ENCODE measurements at places on chromosomes 3 and 15. TPM values are rescaled to one million over a fixed set of nuclear protein-coding genes. Genes with fewer than 3 reads are reported as not detected.

DNA sequence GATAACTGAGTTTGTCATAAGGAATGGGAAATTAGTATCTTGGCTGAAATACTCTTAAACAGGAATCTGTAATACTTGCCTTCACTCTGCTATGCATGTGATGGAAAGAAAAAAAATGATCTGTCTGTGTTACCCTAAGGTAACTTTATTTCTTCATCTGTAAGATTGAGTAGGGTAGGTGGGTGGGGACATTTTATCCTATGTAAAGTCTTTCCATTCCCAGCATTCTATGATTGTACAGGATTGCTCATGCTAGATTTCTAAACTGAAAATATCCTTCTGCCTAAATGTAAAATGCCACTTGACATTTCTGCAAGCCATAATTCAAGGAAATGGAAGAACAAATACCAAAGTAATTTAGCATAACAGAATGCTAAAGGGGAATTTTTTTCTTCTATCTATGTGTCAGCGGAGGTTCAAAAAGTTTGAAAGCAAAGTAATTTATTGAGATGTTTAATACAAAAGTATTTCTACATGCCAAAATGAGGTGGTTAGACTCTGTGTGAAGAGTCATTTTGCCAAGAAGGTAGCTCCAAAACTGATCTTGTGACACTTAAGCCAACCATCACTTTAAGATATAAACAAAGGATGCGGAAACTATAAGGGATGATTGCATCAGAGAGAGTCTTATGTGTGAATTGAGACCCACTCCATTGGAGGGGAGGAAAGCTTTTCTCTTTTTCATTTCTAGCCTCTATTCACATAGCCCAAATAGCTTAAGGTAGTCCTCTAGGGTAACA lies 46.6 kb upstream of the SERPINI2 start:
- DNase-seq, result no peak

- no peak for DNase-seq
These were observed 600.6 kb downstream of the MAGI1 start for GRCh38 chr3:65438096-65438495.

- no peak for DNase-seq
These were observed 21.3 kb upstream of the XYLB start for GRCh38 chr3:38325256-38325655.

GRCh38 chr3:148990236-148990635 lies 1.1 kb upstream of the GYG1 start:
- no peak for DNase-seq

DNA sequence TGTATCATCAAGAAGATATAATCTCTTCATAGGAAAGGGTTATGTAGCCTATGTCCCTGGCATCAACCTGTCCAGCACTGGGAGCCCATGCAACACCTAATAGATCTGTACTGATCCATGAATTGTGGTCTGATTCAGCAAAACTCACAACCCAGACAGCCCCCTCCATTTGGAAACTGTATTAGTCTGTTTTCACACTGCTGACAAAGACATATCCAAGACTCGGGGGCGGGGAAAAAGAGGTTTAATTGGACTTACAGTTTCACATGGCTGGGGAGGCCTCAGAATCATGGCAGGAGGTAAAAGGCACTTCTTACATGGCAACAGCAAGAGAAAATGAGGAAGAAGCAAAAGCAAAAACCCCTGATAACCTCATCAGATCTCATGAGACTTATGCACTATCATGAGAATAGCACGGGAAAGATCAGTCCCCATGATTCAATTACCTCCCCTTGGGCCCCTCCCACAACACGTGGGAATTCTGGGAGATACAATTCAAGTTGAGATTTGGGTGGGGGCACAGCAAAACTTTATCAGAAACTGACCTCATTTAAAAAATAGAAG lies 83.3 kb downstream of the TRIM42 start:
- no peak for DNase-seq

- no peak for DNase-seq
These were observed 269.2 kb downstream of the THSD4 start for GRCh38 chr15:71384501-71384900.

DNA sequence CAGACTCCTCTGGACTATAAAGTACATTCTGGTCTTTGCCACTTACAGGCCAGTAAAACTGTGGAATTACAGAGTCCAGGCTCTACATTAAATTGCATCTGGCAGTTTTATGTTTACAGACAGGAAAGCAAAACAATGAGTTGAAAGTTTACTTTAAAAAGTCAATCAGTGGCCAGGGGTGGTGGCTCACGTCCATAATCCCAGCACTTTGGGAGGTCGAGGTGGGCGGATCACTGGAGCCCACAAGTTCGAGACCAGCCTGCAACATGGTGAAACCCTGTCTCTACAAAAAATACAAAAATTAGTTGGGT lies 53.8 kb downstream of the TM4SF4 start:
- DNase-seq, result no peak

- DNase-seq, result no peak
These were observed 109.4 kb upstream of the ATP11B start for GRCh38 chr3:182683858-182684257.

DNA sequence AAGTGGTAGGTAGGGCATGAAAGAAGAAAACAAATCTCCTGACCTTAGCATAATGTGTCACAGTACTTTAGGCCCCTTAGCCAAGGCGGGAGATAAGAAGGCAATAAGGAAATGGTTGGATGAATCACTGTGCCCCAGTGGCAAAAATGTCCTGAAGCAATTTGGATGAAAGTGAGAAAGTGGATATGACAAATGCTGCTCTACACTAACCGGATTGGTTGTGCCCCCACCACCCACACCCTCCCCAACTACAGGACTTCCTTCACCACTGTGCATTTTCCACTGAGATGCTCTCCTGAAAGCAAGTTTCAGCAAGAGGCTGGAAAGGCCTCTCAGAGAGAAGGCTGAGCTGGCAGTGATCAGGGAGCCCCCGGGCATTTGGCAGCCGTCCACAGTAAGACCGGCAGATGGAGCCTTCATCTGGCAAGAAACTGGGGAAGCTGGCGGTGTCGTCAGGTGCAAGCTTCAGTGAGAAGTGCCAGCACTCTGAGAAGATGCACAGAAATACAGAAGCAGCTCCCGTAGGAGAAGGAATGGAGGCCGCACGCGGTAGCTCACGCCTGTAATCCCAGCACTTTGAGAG lies 63.8 kb downstream of the ATP1B3 start:
- no peak for DNase-seq

DNA sequence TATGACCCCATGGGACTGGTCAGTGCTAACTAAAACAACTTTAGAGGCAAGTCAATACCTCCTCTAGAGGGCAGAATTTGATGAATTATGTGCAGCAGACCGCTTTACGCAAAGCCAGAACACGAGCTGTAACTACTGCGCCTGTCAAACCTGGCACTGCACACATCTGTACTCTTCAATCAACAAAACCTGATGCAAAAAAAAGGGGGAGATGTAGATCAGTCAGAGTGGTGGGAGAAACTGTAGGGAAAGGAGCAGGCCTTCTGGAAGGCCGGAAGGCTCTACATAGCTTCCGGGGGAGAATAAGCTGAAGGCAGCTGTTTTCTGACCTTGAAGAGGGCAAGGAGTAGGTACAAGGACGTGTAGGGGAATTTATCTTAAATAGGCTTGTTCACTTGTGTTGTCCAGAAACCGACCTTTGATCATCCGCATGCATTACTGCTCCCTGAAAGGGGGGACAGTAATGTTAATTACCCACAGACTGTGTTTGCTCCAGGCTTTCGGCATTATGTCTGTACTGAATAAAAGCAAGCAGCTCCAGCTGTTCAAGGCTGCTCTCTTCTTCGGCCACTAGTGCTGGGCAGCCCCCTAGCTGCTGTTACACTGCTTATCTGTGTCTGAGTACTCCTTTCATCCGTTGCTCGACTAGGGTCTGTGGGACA lies 41.0 kb downstream of the GPR160 start:
- DNase-seq, result peak; percentile 14

DNA sequence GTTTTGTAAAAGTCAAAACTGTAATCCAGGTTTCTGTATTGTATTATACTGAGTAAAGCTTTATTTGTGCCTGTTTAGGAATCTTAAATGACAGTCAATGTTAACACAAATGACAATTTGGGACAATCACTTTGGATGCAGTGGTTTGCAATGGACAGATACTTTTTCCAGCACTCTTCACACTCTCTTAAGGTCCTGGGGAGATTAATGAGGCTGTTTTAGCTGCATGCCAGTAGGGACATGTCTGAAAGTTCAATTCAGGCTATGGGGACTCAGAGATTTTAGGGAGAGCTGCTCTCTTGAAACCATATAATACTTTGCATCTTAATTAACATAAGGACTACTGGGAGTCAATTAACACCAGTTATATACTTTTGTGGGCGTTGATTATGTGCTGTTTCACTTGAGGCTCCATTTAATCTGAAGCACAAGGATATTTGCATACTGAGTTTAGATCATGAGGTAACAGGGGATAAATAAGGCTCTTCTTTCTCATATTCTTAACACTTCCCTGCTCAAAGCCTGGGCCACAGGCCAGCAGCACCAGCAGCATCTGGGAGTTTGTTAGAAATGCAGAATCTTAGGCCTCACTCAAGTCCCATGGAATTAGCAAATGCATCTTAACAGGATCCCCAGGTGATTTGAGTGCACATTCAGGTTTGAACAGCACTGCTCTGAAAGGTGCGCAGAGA lies 972.8 kb downstream of the PLOD2 start:
- no peak for DNase-seq

- no peak for DNase-seq
These were observed 40.6 kb upstream of the IREB2 start for GRCh38 chr15:78397382-78397781.

Gene GOLGA8G
- polyA plus RNA-seq, result 0.12 TPM

Gene FBLN2
- 97.3 TPM for polyA plus RNA-seq

Gene MCTP2
- polyA plus RNA-seq, result 19.0 TPM

Gene C2CD4B
- 0.75 TPM for polyA plus RNA-seq

Gene GATA2
- polyA plus RNA-seq, result 43.5 TPM

Gene APOD
- polyA plus RNA-seq, result 9.1 TPM
